ENCODE measurements at places on chromosomes 11 and 22.
A peak's percentile ranks its signal among the peaks of the same experiment; 100 is the strongest.

GRCh38 chr11:62142043-62142375 is 18.2 kb downstream of the INCENP start:
- no peak for DNase-seq

- no peak for DNase-seq
Observed at GRCh38 chr11:6670202-6670830, 12.8 kb downstream of the MRPL17 start.

DNA sequence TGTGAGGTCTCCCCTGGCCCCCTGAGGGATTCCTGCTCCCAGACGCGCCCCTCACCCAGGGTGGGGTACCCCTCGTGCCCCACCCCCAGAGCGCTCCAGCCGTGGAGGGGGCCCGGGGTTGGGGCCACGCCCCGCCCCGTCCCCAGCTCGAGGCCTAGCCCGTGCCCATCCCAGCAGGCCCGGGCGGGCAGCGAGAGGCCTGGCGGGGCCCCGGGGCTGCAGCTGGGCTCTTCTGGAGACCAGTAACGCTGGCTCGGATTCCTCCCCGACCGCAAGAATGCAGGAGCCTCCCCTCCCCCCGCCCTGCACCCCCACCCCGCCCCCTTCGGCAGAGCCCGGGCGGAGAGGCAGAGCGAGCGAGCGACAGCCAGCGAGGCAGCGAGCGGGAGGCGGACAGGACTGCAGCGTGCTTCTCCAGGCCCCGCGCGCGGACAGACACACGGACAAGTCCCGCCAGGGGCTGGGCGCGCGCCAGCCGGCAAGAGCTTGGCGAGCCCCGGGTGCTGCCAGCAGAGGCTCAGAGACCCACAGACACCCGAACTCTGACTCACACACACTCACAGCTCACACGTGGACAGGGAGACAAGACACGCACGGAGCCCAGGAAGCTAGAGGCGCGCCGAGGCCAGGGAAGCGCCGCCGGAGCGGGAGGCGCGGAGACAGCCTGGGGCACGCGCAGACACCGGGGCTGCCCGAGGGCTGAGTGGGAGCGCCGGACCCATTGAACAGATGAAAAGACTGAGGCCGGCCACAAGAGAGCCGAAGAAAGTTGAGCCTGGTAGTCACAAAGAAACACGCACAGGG is 15.2 kb downstream of the BCL9L start:
- DNase-seq: peak; percentile 79

DNA sequence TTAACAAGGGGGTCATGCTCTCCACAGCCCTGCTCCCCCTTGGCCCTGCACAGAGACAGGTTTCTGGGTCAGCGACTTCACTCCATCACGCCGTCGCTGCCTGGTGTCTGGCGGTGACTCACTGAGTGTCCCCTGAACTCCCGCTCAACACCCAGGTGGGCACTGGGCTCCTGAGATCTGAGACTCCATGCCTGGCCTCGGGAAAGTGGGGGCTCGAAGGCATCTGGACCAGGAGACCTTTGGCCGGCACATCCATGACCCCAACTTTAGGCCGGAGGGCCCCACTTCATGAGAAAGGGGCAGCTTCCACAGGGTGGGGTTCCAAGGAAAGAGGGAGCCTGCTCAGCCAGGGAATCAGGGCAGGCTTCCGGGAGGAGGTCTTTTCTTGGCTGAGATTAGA is 79.3 kb upstream of the PRR5 start:
- DNase-seq: no peak

GRCh38 chr11:124739479-124740276 is at the start of gene NRGN:
NRGN (plus strand) TSS chr11:124739942; CDS start chr11:124740085, 143 bp downstream.
- peak; percentile 90 for DNase-seq

DNA sequence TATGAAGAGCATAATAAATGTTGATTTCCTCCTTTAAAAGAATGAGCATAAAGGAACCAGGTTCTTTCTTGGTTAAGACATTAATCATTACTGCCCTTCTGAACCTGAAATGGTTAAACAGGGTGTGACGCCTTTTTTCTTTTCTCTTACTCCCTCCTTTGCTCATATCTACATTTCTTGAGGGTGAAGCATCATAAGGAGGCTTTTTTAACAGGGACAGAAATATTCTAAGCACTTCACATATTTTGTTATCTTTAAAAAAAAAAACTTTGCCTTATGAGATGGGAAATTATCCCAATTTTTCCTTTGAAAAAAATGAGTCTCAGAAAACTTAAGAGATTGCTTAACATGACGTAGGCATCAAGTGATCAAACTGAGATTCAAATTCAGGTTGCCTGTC is 1036.3 kb upstream of the TENM4 start:
- no peak for DNase-seq

- DNase-seq: no peak
Observed at GRCh38 chr11:115803073-115803740, 299.0 kb upstream of the CADM1 start.

GRCh38 chr11:97033178-97033577 is 643.4 kb downstream of the JRKL start:
- DNase-seq: no peak

GRCh38 chr11:79675081-79675480 is 234.3 kb upstream of the TENM4 start:
- no peak for DNase-seq

DNA sequence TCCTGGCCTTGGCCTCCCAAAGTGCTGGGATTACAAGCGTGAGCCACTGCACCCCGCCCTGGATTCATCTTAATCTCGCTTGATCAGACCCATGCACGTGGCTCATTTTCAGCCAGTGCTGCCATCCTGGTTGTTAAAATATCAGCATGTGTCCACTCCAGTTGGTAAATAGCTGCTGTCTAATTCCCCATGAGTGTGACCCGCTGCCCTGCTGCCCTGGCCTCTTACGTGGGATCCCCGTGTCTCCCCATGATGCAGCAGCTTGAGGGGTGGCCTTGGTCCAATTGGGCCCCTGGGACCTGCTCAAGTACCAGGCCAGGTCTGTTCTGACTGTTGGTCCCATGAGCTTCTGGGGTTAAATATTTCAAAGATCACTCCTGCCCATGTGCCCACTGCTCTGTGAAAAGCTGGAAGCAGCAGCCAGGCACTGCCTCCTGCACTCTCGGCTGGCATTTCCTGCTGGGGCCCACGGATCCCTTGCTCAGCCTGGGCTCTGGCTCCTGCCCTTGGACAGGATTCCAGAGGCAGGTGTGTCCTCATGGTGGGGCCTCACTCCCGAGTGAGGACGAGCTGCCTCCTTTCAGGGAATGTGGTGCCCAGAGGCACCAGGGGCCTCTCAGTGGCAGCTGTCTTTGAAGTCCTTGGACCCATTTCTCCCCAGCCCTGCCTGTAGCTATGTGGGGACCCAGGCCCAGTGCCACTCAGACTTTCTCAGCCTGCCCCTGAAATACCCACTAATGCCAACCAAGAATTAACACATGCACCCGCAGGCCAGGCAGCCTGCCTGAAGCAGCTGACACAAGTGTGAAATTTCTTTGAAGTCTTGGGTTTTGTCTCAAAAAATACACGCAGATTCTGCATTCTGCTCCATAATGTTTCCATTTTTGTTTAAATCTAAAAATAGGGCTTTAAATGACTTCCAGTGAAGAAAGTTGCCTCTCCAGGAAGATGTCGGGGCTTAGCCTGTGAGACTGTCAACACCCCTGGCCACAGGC is 38.1 kb upstream of the PRDM11 start:
- no peak for DNase-seq

- DNase-seq: no peak
Observed at GRCh38 chr11:75191330-75191717, 40.4 kb downstream of the SLCO2B1 start.

DNA sequence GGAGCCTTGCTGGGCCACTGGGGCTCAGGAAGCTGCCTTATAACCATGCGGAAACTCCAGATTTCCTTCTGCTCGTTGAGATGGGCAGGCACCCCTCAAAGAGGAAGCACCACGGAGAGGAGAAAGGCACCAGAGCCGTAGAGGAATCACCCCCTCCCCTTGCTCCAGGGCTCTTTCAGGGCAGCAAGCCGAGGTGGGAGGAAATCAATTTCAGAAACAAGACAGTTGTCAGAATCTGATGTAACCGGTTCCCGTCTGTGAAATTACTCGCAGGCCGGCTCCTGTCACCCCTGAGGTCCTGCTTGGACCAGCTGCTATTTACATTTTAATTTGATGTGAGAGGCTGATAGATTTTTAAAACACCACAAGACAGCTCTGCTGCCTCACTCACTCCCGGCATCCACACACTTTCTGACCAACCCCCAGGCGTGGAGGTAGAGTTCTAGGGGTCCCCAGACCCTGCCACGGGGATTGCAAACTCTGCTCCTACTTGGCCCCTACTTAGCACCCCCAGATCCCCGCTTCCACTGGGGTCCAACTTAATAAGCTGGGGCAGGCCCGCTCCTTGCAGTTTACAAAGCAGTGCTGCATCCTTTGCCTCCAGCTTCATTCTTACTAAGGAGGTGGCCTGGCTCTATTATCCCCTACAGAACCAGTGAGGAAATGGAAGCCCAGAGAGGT is 162.5 kb downstream of the CEP164 start:
- no peak for DNase-seq

DNA sequence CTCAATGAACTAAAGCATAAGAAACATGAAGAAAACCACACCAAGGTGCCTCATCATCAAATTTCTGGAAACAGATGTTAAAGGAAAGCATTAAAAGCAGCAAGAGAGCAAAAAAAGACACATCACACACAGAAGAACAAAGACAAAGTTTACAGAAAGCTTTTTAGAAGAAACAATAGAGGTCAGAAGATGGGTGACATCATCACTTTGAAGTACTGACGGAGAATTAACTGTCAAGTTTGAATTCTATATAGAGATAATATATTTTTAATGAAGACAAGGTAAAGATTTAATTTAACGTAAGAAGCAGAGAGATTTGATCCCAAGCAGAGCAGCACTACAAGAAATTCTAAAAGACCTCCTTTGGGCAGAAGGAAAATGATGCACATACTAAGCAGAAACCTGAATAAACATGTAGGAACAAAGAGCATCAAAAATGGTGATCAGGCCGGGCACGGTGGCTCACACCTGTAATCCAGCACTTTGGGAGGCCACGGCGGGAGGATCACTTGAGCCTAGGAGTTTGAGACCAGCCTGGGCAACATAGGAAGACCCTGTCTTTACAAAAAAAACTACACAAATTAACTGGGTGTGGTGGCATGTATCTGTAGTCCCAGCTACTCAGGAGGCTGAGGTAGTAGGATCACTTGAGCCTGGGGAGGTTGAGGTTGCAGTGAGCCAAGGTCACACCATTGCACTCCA is 63.3 kb upstream of the RTL6 start:
- DNase-seq: no peak

DNA sequence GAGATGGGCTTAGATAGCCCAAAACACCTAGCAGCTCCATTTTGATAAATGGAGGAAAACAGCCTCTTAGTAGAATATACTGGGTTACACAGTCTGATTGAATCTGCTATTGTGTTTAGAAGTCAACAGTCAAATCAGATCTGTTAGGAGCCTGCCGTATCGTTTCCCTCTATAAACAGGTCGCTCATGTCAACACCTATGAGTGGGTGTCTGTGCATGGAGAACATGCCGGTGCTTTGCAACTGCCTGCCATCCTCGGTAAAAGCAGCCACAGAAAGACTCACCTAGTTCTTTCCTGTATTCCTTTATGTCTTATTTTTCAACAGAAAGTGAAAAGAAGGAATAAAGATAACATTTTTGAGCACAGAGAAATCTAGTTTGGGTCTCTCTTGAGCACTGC is 99.4 kb downstream of the ETS1 start:
- no peak for DNase-seq

GRCh38 chr11:93570759-93571413 is 27.7 kb upstream of the SMCO4 start:
- peak; percentile 14 for DNase-seq

- no peak for DNase-seq
Observed at GRCh38 chr11:22084056-22084455, 108.8 kb upstream of the ANO5 start.

DNA sequence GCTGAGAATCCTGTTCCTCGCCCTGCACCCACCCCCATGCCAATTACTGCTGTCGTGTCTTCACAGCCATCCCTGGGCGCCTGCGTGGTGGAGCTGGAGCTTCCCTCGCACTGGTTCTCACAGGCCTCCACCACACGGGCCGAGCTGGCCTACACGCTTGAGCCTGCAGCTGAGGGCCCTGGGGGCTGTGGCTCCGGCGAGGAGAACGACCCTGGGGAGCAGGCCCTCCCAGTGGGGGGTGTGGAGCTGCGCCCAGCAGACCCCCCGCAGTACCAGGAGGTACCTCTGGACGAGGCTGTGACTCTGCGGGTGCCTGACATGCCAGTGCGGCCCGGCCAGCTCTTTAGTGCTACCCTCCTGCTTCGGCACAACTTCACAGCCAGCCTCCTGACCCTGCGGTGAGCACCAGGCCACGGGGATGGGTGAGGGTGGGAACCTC is 4.3 kb downstream of the TMEM132A start:
- no peak for DNase-seq

- peak; percentile 88 for DNase-seq
Observed at GRCh38 chr11:7672960-7673723, at the start of gene CYB5R2. CYB5R2 (minus strand) TSS chr11:7673500; CDS start chr11:7672825, 675 bp downstream.

GRCh38 chr11:34235591-34236071 is 122.2 kb downstream of the ABTB2 start:
- DNase-seq: no peak

GRCh38 chr22:44449061-44449682 is 48.9 kb downstream of the RTL6 start:
- no peak for DNase-seq

DNA sequence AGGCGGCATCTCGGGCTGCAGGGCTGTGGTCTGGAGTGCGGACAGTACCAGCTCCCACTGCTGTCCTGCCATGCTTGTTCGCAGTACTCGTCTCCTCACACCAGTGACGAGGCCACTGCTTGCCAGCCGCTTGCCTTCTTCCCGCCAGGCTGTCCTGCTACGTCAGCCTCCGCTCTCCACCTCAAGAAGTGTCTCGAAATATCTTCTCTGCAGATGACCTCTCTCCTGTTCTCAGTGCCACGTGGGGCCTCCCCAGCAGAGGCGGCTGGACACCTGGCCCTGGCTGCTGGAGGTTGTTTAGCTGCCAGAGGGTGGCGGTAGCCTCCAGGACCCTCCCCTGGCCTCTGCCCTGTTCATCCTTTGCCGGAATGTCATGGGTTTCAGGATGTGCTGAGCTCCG is 3.1 kb upstream of the CCDC188 start:
- DNase-seq: no peak

DNA sequence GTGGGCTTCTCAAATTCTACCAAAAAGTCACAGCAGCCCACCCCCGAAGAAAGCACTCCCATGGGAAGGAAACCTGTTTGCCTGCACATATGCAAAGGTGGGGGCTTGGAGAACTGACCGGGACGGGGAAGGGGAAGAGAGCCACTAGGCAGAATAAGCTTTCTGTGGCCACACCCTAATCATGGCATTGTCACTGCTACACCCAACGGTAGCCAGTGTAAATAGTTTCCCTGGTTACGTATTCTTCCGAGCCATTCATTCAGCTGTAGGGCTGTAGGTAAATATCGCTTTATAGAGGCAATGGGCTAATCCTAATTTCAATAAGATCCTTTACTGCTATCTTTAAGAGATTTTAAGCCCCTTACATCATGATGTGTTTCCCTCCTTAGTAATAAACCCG is 61.7 kb downstream of the PRDM11 start:
- DNase-seq: no peak

GRCh38 chr11:57597916-57598830 is 688 bp downstream of the SERPING1 start:
- peak; percentile 91 for DNase-seq
